ENCODE measurements at places on chromosomes 6 and 20.

DNA sequence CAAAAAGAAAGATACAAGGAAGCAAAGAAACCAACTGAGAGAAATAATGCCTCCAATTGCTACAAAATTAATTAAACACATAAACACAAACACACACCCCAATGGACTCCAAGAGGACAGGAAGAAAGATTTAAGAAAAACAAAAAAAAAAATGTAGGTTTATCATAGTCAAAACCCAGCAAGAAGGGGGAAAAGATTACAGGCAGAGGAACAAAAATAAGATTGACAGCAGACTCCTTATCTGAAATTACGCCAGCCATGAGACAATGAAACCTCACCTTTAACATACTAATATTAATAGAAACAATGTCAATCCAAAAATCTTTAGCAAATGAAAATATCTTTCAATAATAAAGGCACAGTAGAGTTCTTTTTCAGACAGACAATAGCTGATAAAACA is 155.8 kb downstream of the RNGTT start:
- no peak for DNase-seq

GRCh38 chr6:34196833-34197195 is 39.9 kb upstream of the HMGA1 start:
- DNase-seq: no peak

DNA sequence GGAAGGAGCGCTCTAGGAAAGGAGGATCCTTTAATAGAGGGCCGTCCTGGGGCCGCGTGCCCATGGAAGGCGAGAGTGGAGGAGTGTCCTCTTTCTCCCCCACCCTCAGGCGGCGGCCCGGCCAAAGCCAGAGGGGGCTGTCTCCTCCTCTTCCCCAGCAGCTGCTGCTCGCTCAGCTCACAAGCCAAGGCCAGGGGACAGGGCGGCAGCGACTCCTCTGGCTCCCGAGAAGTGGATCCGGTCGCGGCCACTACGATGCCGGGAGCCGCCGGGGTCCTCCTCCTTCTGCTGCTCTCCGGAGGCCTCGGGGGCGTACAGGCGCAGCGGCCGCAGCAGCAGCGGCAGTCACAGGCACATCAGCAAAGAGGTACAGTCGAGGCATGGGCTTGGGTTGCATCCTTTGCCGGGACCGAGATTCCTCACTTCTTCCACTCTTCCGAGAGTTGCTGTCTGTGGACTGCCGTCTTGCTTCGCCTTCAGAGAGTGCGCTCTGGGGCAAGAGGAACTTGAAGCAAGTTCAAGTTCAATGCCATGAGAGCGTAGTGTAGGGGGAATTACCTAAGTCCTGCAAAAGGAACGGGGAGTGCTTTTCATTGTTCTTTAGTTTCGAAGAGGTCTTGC is at the start of gene LAMA2:
Gene LAMA2, plus strand, starts transcription at position 148 of the 621 bp plus-strand sequence. Its CDS starts 108 bp downstream, at position 256.
- peak; percentile 4 for DNase-seq

DNA sequence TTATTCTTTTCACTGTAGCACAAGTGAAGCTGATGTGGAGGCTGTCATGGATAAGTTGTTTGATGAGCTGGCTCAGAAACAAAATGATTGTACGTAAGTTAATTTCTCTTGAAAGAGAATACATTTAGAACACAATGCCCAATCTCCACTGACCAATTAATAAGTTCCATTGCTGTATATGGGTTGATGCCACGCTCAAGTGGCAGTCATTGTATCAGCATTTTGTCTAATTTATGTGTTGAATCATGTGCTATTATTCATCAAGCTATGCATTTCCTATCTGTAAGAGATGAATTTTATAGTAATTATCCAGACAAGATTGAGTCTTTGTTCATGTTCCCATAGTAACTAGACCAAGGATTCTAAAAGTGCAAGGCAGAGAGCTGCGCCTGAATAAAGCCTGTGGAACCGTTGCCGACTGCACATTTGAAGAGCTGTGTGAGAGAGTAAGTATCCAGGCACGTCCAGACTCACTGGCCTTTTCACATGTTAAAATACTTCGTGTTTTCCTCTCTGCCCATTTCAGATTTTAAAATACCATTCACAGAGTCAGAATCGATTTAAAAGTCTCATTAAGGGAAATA is 83.8 kb upstream of the FOXO3 start:
- DNase-seq: no peak

GRCh38 chr20:39897058-39897457 is 792.0 kb downstream of the MAFB start:
- no peak for DNase-seq

All from activated CD4-positive, alpha-beta T cell treated with anti-CD3 and anti-CD28 coated beads for 48 hours (primary cell).